Activated T-cell treated with anti-CD3 and anti-CD28 coated beads, Interleukin-2, amount 50 U/mL, for 1 hour (primary cell): ENCODE measurements at places on chromosomes 6 and 20.

GRCh38 chr6:90156861-90157260 lies 139.8 kb downstream of the BACH2 start:
- DNase-seq: no peak

DNA sequence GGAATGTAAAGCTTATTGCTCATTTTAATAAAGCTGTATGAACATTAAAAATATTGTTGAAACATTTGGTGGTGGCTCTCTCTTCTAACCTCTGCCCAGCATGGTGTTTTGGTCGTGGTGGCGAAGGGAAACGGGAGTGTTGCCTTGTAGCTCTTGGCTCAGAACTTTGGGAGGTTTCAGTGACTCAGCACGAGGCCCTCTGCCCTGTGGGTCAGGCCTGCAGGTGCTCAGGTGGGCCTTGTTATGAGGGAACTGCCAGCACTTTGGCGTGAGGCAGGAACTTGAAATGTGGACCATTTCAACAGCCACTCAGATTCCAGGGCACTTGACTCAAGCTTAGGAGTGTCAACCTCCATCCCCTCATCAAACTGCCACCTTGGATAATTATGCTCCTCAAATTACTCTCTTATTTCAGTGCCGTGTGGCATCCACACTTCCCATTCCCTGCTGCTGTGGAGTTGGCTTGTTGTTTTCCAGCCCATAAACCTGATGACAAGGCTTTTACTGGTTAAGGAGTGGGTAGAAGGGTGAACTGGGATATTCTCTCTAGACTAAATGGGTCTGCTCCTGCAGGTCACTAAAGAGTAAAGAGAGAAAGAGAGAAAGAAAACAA lies 36.3 kb downstream of the PRDM1 start:
- DNase-seq: no peak

GRCh38 chr6:116313101-116313776 lies 33.5 kb upstream of the TSPYL1 start:
- no peak for DNase-seq

GRCh38 chr6:45187836-45188235 lies 140.3 kb upstream of the RUNX2 start:
- DNase-seq: no peak

DNA sequence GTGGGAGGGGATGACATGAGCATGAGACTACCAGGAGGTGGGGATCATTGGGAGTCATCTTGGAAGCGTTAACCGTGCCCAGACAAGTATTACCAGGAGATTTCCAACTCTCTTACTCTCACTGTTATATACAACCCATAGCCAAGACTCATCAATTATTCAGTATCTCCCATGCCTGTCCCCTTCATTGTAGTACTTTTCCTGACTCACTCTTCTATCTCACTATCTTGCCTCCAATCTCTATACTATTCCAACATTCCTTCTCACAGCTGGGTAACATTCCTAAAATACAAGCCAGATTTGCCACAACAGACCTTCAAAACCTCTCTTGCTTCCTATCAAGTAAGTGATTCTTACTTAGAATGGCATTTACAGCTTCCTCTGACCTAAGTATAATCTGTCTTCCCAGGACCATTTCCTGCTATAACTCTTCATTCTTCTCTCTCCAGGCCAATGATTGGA lies 226.3 kb upstream of the SMLR1 start:
- DNase-seq: no peak

- DNase-seq: no peak
Measured at GRCh38 chr20:8431538-8432434, 299.7 kb downstream of the PLCB1 start.

GRCh38 chr20:44637522-44638372 lies 13.8 kb downstream of the ADA start:
- DNase-seq: no peak

- no peak for DNase-seq
Measured at GRCh38 chr6:154157706-154158105, 118.7 kb downstream of the OPRM1 start.

DNA sequence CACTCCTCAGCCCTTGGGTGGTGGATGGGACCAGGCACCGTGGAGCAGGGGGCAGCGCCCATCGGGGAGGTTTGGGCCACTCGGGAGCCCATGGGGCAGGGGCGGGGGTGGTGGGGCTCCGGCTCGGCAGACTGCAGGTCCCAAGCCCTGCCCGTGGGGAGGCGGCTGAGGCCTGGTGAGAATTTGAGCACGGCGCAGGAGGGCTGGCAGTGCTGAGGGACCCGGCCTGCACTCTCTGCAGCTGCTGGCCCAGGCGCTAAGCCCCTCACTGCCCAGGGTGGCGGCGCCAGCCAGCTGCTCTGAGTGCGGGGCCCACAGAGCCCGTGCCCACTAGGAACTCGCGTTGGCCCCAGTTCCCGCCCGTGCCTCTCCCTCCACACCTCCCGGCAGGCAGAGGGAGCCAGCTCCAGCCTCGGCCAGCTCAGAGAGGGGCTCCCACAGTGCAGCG lies 182.1 kb upstream of the OPRM1 start:
- no peak for DNase-seq

DNA sequence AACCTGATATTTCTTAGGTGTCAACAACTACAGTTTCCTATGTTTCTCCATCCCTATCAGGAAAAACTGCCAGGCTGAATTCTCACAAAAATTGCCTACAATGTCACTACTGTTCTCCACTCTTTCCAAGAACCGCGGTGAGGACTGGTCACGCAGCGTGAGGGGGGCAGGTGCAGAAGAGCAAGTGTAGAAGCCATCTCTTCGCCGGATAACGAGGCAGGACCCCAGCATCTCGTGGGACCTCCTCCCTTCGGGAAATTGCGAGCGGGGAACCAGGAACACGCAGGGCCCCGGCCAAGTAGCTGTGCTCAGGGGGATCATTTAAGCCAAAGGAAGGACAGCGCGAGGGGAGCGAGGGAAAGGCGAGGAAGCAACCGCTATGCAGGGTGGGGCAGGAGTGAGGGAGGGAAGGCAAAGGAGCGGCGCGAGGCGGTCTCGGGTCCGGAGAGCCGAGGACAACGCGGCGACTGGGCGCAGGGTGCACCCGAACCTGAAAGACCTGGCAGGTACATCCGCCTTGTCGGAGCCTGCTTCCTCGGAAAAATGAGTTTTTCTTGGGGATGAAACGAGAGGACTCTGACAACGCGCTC lies 559 bp downstream of the APMAP start:
- no peak for DNase-seq

DNA sequence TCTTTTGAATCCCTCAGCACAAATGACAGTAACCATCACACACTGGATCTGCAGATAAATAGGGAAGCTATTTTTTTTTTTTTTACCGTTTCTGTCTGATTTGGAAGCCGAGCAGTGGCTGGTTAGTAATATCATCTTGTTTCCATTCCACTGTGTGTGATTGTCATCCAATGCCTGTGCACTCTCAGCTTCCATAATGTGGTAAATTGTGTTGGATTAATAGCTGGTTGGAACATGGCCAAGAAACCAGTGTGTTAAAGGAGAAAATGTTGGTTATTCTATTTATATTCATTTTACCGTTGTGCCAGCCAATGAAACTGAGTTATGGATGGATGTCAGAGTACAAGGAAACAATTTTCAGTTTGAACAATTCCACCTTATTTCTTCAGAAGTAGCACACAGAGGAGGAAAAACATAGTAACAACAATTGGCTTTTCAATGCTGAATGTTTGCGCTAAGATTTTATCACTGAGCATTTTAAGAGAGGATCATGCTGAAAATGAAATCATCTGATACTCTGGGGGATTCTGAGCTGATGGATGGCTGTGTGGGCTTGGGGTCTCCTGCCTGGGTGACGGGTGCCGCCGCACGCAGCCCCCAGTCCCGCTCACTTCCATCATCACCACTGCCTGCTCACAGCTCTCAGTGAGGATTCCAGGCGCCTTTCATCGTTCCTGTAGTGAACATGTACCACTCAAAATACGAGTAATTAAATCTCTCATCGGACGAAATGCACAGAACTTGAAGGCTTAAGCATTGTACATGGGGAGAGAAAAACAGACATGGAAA lies 40.7 kb upstream of the EXOC2 start:
- no peak for DNase-seq

GRCh38 chr20:43744151-43744611 lies 17.4 kb upstream of the GTSF1L start:
- no peak for DNase-seq

GRCh38 chr6:166005401-166005943 lies 162.2 kb downstream of the TBXT start:
- no peak for DNase-seq

DNA sequence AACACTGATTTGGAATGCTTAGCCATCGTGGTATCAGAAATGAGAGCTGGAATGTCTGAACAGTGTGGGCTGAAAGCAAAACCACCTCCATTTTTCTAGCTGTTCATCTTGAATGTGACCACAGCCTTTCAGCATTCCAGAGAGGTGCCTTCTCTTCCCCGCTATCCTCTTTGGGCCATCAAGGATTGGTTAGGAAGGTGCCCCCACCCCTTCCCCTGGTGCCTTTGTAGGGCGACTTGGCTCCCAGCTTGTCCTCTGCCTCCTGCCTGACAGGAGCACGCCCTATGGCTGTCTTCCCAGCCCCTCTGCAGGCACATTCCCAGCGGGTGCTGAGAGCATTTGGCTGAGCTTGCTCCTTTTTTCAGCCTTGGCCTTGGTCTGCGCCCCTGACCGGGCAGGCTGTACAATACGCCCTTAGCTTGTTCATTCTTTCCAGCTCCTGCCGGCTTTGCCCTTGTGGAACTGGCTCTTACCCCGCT lies 97.5 kb downstream of the ARMC2 start:
- DNase-seq: no peak

DNA sequence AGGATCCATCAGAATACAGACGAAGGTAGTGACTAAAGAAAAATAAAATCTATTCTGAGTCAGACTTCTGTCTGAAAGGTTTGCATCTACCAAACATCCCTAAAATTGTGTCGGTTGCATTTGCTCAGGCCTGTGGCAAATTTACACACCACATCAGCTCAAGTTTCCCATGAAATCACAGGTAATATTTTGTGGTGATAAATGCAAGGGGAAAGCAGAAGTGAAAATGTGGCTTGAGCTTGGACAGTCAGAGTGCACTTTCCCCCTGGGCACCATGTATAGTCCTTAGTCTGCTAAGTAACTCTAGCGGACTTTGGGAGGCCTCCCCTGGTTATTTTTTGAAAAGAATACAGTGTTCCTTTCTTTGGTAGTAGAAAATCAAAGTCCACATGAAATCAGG lies 159.1 kb downstream of the PKHD1 start:
- no peak for DNase-seq

DNA sequence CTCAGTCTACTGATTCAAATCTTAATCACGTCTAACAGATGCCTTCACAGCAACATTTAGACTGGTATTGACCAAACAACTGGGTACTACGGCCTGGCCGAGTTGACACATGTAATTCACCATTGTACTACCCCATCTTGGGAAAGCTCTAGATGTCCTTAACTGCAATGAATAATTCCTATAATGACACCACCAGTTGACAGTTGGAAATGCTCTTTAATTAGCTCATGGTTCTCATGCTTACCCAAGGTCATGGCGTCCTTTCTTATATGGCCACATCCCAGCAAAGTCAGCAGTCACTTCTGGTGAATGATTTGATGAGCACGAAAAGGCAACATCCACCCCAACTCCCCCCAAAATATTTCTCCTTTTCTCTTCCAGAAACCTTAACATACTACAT lies 150.9 kb downstream of the MYLK4 start:
- no peak for DNase-seq

- no peak for DNase-seq
Measured at GRCh38 chr6:144279484-144280150, 5.5 kb upstream of the UTRN start.

DNA sequence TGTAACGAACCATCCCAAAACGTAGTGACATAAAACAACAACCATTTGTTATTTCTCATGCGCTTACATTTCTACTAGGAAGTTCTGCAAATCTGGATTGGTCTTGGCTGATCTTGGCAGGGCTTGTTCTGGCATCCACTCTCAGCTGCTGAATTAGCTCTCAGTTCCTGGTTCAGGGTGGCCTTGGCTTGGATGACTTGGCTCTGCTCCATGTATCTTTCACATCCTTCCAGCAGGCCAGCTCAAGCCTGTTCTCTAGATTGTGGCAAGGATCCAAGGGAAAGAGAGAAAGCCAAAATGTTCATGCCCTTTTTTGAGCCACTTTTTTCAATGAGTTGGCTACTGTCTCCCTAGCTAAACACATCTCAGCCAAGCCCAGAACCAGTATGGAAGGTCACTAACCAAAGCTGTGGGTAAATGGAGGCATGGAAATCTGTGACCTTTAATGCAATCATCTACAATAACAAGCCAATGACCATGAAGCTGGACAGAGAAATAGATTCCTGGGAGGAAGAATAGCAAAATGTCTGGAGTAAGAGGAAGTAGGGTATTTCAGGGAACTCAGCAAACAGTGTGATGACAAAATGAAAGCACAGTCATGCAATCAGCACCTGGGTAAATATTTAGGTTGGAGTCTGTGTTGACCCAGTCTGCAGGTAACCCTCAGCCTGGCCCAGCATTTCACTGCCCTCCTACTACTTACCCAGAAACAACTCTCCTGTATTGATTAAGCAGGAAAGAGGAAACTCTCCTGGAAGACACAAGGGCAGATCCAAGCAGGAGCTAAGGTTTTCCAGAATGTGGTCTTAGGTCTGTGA lies 32.7 kb upstream of the SNAP25 start:
- DNase-seq: no peak

DNA sequence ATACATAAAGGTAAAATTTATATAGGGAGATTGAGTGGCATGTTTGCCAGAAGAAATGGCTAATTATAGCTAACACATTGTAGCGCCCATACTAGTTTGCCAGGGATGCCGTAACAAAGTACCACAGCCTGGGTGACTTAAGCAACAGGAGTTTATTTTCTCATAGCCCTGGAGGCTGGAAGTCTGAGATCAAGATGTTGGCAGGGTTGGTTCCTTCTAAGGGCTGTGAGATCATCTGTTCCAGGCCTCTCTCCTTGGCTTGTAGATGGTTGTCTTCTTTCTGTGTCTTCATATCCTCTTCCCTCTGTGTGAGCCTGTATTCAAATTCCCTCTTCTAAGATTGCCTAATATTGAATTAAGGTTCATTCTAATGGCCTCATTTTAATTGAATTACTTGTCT lies 417.5 kb upstream of the OPRM1 start:
- DNase-seq: no peak

GRCh38 chr20:8424010-8424409 lies 291.9 kb downstream of the PLCB1 start:
- DNase-seq: no peak

GRCh38 chr6:17665132-17665531 lies 41.6 kb downstream of the NUP153 start:
- DNase-seq: no peak

DNA sequence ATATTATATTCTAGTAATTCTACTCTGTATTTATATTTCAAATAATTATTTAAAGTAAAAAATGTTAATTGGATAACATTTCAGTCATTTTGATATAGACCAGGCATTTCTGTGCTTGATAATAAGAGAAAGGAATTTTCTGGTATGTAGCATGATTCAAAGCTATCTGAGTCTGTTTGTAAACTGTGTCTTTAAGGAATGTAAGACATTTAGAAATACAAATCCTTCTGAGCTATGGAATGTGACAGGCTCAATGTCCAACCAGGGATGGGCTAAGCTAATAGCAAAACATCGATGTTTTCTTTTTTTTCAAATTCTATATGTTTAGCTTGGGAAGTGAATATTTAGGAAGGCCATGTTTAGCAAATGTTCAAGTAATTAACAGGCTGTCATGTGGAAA lies 41.5 kb upstream of the FAM83B start:
- DNase-seq: no peak

GRCh38 chr20:17556837-17557674 lies 12.8 kb upstream of the DSTN start:
- no peak for DNase-seq

GRCh38 chr20:19304886-19305415 lies 92.5 kb downstream of the SLC24A3 start:
- DNase-seq: no peak
